ENCODE measurements at places on chromosomes 1 and 21.

DNA sequence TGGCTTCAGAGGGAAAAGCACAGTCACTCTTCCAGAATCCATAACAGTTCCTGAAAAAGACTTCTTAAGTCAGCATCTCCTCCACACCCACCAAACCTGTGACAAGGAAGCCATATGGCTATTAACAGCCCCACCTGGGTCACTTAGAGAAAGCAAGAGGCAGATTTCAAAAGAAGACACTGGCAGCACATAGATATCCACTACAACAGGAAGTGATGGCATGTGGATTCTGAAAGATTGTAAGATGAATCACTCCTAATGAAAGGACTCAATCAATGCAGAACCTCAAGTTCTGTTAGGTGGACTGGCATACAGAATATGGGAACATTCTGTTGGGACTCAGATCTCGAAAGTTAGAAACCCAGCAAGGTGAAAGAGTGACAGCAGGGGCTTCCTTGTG is 365.9 kb downstream of the TGFB2 start:
- no peak for DNase-seq

DNA sequence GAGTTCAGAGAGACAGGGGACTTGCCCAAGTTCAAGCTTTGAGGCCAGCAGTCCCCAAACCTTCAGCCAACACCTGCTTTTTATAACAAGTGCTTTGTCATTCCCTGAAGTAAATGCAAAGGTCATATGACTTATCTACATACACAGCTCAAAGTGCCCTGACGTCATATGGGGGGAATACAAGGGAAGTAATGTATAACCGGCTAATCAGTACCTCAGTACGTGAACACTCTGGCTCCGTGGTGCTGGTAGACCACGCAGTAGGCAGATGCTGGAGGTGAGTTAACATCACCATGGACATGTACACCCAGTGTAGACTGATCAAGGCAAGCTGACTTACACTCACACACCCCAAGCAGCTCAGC is 60.0 kb downstream of the BACE2 start:
- DNase-seq, result no peak

- no peak for DNase-seq
Measured at GRCh38 chr1:12573015-12573825, 44.8 kb downstream of the DHRS3 start.

DNA sequence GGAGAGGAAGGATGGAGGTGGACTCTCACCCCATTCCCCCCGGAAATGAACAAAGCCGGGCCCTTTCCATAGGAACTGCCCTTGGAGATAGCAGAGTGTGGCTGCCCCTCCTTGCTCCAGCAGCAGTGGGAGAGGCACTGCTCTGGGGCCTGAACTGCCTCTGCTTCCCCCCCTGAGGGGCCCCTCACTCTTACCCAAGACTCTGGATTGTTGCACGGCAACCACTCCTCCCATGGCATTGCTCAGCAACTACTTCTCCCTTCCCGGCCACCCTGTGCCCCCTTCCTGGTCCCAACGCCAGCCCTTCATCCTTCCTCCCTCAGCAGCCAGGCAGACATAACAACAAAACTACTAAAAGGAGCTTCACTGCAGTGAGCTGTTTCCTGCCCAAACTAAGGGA is 3.0 kb upstream of the ACKR1 start:
- no peak for DNase-seq

DNA sequence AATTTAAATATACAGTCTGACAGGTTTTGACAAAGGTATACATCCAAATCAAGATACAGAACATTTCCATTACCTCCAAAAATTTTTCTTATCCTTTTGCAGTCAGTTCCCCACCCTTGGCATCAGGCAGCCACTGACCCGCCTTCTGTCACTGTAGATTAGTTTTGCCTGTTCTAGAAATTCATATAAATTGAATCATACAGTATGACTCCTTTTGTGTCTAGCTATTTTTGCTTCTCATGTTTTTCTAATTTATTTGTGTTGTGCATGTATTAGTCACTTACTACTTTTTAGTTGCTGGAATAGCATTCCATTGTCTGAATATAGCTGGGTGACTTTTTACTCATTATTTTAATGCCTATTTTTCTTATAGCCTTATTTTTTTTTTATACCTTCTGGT is 3.8 kb downstream of the UTP25 start:
- DNase-seq, result no peak

DNA sequence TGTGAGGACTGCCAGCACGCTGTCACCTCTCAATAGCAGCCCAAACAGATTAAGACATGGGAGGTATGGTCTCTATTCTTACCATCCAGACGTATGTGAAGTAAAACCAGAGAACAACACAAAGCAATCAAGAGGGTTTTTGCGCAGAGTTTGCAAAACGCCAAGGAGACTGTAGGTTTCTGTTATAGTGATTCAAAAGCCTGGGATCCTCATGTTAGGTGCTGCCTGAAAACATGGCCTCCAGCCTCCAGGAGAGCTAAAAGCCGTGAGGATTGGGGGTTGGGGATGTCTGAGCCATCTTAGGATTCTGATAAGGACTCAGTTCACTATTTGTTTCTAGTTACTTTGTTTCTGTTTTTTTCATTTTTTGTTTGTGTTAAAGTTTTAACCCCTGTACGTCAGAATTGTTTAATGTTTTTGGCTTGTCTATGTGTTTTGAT is 4.2 kb upstream of the CCT8 start:
- no peak for DNase-seq

GRCh38 chr1:147924813-147925212 is 3.4 kb upstream of the GPR89B start:
- DNase-seq, result no peak

All from nephron progenitor cell (in vitro differentiated cells).